ENCODE measurements at places on chromosomes 12 and 14.

- no peak for DNase-seq
Observed at GRCh38 chr14:75315144-75315543, 36.5 kb downstream of the FOS start.

GRCh38 chr14:68487805-68488590 lies 304.9 kb downstream of the ZFP36L1 start:
- DNase-seq: no peak

DNA sequence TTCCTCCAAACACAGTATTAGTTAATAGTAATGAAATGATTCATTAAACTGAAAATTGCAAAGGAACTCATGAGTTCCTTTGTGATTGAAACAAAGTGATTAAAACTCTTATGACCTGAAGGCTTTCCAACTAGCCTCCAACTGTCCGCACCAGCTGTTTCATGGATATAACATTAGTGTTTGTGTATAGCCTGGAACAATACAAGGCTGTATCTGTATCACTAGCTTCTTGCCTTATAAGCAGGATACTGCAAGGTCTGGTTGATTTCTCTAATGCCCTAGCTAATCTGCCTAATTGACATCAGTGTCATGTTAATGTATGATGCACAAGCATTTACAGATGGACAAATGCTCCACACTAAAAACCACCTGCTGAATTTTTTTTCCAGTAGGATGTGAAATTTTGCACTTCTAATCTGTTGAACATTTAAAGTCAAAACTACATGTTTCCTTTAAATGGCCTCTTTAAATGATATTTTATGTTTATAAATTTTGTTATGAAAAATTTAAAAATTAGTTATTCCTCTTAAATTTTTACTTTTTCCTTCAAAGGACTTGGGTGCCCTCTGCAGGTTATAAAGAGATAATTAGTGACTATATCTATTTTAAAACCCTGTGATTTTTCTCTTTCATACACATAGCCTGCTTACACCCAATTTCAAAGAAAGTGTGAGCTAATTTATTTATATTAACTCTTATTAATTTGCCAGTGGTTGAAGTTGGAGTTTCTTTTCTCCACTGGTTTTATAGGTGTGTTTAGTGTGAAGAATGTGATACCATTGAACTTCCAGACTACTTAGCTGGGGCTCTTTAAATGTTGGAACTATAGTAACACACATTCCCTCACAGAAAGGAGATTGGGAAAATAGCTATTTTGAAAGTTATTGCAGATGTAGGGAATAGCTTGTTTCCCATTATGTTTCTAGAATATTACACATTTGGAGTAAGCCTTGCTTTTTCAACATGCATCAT lies 25.4 kb downstream of the AP5M1 start:
- DNase-seq: no peak

DNA sequence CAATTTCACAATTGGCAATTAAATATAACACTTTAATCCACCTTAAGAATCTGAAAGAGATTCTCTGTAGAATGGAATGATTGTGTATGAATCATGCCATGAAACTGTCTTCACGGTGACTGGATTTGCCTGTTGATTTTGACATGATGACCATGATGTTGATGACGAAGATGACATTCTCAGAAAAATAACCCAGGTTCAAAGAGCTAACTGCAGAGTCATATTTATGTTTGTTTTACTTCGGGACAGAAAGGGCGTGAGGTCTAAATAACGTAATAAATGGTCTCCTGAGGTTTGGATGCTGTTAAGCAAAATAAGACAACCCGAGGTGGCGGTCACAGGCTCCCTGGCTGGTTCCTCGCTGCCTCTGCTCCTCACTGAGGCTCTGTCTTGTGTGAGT lies 532.0 kb downstream of the TMEM121 start:
- DNase-seq: no peak

DNA sequence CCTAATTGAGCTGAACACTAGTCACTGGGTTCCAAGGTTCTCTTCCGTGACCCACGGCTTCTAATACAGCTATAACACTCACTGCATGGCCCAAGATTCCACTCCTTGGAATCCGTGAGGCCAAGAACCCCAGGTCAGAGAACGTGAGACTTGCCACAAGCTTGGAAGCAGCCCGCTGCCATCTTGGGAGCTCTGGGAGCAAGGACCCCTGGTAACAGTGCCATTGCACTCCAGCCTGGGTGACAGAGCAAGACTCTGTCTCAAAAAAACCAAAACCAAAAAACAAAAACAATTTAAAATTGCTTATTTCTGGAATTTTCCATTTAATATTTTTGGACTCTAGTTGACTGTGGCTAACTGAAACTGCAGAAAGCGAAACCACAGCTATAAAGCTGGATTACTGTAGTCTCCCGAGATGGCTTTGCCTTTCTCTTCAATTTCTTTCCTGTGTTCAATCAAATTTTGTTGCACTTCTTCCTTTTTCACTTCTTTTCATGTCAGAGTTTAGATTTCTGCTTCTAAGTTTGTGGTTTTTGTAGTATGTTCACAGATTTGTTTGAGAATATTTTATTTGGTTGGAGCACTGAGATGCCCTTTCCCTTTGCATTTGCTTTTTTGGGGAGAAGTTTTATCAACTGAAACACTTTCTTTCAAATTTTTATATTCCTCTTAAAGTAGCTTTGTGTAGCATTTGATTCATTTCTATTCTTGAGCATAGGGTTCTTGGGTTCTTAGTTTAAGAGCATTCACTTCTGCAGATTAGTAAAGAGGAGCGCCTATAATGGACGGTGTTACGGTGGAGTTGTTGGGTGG lies 44.6 kb downstream of the DDHD1 start:
- no peak for DNase-seq

GRCh38 chr12:21354641-21355040 lies 18.1 kb upstream of the IAPP start:
- no peak for DNase-seq

DNA sequence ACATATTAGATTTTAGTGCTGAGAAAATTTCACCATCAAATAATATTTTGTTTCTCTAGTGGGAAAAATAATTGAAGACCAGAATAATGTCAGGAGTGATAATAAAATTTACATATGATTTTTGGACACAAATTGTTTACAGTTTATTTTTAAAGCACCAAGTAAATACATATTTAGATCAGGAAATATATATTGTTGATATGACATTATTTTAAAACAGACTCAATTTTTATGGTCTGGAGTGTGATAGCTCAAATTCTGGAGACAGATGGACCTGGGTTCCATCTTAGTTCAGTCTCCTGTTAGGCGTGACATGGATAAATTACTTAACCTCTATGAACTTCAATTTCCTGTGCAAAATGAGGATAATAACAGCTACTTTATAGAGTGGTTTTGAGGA lies 135.4 kb downstream of the TPH2 start:
- no peak for DNase-seq

DNA sequence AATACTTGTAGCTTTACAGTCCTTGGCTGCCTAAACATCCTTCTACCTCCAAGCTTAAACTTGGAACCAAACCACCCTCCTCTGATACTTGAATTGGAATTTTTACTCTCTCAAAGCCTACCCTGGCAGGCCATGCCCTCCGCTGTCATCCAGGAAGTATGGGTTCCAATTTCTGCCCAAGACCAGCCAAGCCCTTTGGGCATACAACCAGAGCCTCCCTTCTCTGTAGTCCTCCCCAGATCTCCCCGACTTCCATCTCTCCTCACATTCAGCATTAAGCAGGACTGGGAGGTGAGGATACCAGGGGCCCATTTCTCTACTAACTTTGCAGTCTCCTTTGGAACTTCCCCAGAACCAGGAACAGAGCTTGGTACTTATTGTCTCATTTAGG lies 369 bp upstream of the DHH start:
- DNase-seq: no peak

- no peak for DNase-seq
Observed at GRCh38 chr12:80154261-80154660, 54.9 kb downstream of the OTOGL start.

GRCh38 chr14:26265170-26265685 lies 332.6 kb downstream of the NOVA1 start:
- no peak for DNase-seq

DNA sequence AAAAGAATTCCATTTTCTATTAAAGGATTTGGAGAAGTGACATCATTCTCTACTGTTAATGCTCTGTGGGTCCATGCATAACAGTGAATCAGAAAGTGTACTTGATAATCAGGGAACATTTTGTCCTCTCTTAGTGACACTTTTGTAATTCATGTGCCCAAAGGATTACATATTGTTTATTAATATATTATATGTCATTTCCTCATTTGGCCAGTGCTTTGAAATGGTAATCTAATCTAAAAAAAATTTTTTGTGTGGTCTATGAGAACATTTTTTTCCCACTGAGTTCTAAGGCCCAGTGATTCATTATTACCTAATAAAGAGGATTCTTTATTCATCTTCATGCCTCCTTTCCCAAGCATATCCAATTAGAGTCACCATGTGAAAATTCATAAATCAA lies 79.7 kb upstream of the MYF6 start:
- DNase-seq: no peak

- no peak for DNase-seq
Observed at GRCh38 chr14:78614593-78614992, 444.4 kb downstream of the NRXN3 start.

DNA sequence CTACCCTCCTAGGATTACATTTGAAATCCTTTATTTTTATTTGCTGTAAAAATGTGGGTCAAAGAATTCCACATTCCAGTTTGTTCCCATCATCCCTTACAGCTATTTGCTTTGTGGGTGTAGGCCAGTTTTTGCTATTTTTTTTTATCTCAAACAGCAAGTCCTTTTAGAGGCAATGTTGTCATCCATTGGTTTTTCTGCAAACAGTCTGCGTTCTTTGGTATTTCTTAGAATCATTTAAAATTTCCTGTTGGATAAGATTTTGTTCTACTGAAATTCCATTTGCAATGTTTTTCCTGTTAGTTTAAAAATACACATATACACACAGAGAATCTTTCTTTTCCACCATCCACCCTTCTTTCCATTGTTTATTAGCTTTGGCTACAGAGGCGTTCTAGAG lies 53.3 kb upstream of the STK38L start:
- no peak for DNase-seq

DNA sequence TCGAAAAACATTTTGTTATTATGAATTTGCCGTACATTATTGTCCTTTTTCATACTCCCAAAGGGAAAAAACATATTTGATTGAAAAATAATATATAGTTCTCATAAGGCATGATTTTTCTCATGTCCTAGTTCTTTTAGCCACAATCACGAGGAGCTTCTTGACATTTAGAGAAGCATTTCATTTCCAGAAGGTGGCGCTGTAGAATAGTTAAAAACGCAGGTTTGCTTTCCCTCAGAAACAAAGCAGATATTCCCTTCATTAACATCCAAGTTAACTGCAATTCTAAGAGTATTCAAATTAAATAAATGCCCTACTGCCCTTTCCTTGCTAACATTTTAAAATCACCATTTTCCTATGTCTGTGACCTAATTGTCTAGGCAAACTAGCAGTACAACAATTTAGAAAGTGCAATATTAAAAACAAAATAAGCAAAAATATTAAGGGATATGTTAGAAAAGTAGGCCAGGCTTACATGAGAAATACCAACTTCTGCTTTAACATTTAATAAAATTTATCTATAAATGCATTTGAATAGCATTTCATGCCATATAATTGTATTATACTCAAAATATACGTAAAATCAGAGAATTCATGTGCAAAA lies 10.9 kb upstream of the PIK3C2G start:
- DNase-seq: no peak

DNA sequence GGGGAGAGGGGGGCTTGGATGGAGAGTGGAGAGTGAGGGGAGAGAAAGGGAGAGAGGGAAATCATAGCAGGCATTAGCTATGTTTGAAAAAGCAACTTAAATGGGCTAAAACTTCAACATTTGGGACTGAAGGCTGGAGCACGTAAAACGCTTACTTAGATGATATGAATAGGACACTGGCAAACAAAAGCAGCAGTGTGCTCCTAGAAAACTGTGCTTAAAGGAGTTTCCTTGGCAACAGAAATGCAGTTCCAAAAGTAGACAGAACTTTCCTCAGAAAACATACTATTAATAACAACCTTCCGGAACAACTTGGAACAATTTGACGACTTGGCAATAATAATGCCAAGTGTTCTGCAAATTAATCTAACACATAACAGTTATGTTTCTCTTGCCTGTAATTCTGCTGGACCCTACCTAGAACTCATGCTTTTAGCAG lies 235.5 kb upstream of the NPAS3 start:
- no peak for DNase-seq

DNA sequence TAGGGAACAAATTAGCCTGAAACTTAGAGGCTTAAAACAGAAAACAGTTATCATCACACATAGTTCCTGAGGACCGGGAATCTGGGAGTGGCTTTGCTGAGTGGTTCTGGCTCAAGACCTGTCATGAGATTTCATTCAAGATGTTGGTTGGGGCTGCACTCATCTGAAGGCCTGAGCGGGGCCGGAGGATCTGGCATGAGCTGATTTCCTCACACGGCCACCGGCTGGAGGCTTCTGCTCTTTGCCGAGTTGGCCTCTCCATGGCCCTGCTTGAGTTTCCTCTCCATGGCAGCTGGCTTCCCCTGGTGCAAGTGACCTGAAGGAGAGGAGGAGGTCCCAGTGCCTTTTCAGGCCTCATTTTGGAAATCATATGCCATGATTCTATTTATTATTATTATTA lies 128.1 kb downstream of the PAPOLA start:
- DNase-seq: no peak

GRCh38 chr14:26216786-26217185 lies 381.0 kb downstream of the NOVA1 start:
- DNase-seq: no peak
